ENCODE measurements at places on chromosomes 4 and X.

DNA sequence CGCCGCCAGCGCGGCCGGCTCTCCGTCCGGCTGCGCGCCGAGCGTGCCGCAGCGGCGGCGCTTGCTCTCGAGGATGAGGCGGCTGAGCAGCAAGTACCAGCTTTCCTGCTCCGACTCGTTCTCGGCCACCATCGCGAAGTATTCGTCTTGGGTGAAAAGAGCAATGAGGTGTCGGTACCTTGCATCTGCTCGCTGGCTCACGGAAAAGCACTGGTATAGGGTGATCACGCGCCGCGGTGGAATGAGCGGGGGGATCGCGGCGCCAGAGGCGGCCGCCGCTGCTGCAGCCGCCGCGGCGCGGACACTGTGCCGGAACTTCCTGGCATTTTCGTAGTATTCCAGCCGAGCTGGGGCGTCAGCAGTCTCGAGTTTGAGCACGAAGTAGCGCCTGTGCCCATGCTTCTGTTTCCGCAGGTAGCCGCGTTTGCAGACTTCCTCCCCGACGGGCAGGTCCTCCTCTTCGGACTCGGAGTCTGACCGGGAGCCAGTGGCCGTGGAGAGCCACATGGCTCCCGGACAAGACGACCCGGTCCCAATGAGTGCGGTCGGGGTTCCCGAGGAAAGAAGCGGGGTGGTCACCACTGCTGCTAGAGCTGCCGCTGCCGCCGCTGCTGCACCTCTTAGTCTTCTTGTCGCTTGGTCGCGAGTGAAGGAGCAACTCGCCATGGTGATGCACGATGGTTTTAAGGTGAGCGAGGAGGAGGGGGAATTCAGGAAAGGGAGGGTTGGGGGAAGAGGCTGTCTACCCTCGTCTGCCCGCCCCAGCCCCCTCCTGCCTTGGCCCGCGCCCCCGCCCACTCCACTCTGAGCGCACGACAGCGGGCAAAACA lies 469 bp downstream of the IRS4 start:
- no peak for DNase-seq

- DNase-seq = peak; percentile 26
These were observed 914 bp downstream of the MYOZ2 start for GRCh38 chr4:119136546-119136945.

GRCh38 chrX:46463682-46464081 lies 81.5 kb downstream of the ZNF674 start:
- DNase-seq = no peak

- peak; percentile 10 for DNase-seq
These were observed 97.8 kb downstream of the ZNF674 start for GRCh38 chrX:46447384-46447783.
